ENCODE measurements at places on chromosomes 4 and X. TPM values are rescaled to one million over a fixed set of nuclear protein-coding genes. Genes with fewer than 3 reads are reported as not detected.

GRCh38 chr4:108053251-108053711, 63.6 kb downstream of the HADH start:
- DNase-seq = no peak

GRCh38 chrX:139091878-139092277, 380.4 kb upstream of the FGF13 start:
- no peak for DNase-seq

The ZGRF1 gene
- total RNA-seq = 1.9 TPM

The PRR32 gene
- total RNA-seq = not detected

DNA sequence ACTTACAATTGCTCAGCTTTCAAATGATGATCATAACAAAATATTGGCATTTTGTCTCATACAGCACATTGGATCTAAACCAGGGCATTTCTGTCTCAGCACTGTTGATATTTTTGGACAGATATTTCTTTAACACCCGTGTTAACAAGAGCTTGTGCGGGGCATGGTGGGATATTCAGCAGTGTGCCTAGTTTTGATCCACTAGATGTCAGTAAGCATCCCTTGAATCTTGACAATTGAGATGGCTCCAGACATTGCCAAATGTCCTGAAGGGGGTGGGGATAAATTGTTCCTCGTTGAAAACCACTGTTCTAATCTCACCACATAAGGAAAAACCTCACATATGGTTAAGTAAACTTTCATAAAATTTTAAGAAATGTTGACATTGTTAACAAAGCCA, 806.3 kb downstream of the STIM2 start:
- DNase-seq = no peak

DNA sequence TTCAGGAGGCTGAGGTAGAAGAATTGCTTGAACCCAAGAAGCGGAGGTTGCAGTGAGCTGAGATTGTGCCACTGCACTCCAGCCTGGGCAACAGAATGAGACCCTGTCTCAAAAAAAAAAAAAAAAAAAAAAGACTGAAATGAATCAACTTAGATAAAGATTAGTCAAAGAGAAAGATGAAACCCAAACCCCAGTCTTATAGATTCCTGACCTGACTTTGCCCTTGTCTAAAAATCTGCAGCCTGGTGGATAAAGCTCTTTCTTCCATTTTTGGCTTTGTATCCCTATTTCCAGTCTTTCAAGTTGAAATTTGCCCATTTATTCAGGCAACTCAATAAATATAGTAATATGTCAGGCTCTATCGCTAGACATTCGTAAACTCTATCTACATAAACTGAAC, 39.3 kb upstream of the SPINK2 start:
- DNase-seq = no peak
